ENCODE measurements at places on chromosomes 2 and 18. TPM values are rescaled to one million over a fixed set of nuclear protein-coding genes. Genes with fewer than 3 reads are reported as not detected.

DNA sequence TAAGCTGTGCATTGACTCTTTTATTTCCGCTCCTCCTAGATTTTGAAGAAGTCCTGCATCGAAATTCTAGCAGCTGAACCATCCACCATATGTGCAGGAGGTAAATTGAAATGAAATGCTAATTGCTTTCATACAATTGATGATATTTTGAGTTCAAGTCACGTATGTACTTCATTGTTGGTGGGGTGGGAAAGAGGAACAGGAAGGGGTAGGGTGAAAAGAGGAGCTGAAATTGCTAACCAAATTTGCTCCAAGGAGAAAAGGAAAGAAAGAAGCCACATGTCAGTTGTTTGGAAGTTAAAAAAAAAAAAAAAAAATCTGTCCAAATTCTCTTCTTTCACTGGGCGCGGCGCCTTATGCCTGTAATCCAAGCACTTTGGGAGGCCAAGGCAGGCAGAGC, 77.8 kb downstream of the ANTXR1 start:
- no peak for DNase-seq

DNA sequence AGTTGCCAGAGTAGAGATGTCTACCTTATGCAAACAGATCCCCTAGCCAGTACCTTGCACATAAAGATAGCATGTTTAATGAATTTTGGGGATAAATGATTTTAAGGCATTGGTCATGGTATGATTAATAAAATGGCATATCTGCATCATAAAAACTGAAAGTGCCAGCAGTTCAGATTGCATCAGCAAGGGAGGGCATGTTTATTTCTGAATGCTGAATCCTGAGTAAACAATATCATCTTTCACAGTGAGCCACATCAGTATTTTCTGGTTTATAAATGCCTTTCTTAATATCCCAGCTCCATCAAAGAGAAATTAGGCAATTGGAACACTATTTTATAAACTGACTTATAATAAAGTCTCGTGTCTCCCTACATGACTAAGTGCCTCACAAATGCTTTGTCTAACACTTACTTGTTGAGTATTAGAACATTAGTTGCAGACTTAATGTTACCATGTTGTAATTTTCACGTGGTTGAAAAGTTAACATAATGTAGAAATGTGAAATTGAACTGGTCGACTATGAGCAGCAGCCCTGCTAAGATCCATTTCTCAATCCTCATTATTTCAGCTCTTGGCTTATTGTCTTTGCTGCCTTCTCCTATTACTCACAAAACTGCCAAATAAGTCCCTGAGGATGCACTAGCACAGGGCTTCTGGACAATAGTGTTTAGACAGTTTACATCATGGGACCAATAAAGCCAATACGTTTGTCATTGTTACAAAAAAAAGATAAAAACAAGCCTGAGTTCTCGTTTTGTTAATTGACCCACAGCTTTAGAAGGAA, 48.0 kb downstream of the LANCL1 start:
- DNase-seq = no peak

DNA sequence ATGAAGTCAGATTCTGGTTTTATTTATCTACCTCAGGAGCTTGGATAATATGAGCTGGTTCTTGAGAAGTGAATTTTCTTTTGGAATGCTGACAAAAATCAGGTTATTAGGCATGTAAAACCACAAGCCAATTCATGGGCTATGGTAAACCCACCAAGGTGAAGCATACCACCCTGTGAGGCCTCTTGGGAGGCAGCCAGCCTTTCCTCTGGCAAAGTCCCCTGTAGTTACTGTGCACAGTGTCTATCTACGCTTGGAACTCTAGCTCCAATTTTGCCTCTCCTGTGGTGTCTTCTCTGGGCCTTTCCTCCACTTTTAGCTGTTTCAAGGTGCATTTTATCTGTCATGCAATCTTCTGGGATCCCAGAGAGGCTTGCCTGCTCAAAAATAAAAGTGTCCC, 242.7 kb upstream of the ZSWIM2 start:
- no peak for DNase-seq

DNA sequence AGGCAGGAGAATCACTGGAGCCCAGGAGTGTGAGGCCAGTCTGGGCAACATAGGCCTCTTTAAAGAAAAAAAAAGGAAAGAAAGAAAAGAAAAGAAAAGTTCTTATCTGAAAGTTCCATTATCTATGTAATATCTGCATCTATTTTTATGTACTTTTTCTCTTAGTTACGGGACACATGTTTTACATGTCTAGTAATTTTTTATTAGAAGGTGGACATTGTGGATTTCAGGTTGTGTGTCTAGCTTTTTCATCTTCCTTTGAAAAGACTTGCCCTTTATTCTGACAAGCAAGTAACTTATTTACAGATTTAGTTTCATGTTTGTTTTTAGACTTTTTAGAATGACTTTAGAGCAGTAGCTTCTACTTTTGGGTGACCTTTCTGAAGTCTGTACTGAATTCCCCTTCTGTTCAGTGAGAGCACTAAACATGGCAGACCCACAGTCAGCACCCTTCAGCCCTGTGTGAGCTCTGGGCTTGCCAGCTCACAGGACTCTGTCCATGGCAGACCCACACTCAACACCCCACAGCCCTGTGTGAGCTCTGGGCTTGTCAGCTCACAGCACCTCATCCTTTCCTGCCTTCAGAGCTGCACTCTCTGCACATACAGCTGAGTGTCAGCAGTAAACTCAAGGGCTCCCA, 17.5 kb downstream of the TRAPPC12 start:
- no peak for DNase-seq

DNA sequence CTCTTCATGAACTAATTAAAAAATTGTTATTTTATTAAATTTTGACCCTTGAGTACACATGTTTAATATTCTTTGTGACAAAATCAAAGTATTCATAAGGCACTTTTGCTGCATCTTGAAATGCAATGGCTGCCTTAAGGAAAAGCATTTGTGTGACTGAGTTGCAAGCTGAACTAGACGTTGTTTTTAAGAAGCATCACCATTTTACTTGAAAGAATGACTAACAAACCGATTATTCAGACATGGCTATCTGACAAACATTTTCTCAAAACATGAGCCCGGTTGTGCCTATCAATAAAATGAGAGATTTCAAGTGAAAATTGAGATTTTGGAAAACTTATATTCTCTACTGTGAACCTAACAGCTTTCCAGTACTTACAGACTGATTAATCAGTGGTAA, 2.8 kb downstream of the GCFC2 start:
- DNase-seq = no peak

DNA sequence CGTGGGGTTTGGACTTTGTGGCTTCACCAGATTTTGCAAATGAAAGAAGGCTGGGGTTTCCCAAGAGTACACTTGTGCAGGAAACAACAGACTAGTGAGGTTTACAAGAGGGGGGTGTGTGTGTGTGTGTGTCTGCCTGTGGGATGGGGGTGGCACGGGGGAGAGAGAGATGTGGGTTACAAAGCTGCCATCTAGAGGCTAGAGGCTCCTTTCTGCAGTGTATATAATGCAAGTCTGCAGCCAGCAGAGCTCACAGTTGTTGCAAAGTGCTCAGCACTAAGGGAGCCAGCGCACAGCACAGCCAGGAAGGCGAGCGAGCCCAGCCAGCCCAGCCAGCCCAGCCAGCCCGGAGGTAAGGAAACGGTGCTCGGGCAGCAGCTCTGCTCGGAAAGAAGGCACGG, at the start of gene ACKR3:
TSS of gene ACKR3 (plus strand) at position 253 of the 401 bp plus-strand sequence. CDS start 10,641 bp downstream, outside the sequence.
- peak; percentile 83 for DNase-seq

- peak; percentile 86 for DNase-seq
Observed at GRCh38 chr2:26244309-26245230, at the start of the genes HADHA and HADHB. TSS of gene HADHA (minus strand) at chr2:26244632. CDS start at chr2:26244596, 36 bp downstream. TSS of gene HADHB (plus strand) at chr2:26244939. CDS start at chr2:26254255, 9,316 bp downstream.

- DNase-seq = no peak
Observed at GRCh38 chr2:126981476-126981875, 82.8 kb downstream of the TEX51 start.

DNA sequence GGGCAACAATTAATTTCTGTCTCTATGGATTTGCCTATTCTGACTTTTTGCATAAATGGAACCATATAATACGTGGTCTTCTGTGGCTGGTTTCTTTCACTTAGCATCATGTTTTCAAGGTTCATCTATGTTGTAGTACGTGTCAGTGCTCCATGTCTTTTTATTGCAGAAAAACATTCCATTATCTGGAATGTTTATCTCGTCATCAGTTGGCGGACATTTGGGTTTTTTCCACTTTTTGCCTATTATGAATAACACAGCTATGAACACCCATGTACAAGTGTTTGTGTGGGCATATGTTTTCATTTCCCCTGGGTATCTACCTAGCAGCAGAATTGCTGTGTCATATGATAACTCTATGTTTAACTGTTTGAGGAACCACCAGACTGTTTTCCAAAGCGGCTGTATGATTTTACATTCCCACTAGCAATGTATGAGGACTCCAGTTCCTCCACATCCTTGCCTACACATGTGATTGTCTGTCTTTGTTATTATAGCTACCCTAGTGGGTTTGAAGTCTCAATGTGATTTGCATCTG, 49.9 kb downstream of the MYO7B start:
- DNase-seq = no peak

GRCh38 chr18:44742718-44743311, 62.1 kb downstream of the SETBP1 start:
- peak; percentile 65 for DNase-seq

- DNase-seq = no peak
Observed at GRCh38 chr2:160913323-160913722, 246.9 kb upstream of the TANK start.

GRCh38 chr2:45888641-45889040, 237.2 kb downstream of the PRKCE start:
- no peak for DNase-seq

GRCh38 chr2:46308629-46309028, 11.4 kb downstream of the EPAS1 start:
- no peak for DNase-seq

DNA sequence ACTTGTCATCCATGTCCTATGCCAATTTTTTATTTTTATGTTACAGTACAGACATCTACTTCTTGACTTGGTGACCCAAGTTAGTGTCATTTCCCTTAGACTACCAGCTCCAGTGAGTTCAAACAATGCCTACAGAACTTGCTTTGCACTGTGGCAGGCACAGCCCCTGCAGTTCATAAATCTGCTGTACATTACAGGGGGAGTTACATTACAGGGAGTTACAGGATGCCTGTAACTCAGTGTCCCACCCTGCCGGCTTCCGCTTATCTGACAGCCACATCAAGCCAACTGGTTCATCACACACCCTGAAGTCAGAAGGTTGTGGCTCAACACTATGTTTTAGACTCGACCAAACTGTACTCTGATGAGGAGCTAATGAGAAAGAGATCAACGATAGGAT, 7.8 kb upstream of the NPAS2 start:
- DNase-seq = no peak

DNA sequence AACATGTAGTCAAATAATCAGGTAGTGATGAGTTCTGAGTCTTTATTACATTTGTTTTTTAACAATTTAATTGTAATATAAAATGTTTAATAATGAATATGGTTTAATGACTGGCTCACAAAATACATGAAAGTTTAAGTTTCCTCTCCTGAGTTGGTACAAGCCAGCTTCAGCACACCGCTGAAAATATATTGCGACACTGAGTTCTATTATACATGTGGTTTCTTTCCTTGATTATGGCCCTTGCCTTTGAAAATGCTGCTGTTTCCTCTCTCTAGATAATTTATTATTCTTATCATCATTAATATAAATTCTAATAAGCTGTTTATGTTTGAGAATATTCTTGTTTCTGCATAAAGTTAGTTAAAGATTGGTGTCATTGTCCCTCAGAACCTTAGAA, 249.3 kb downstream of the PARD3B start:
- DNase-seq = no peak

GRCh38 chr18:59139615-59140301, at the start of gene SEC11C:
TSS of gene SEC11C (plus strand) at chr18:59139884. CDS start at chr18:59139949, 65 bp downstream.
- peak; percentile 97 for DNase-seq

GRCh38 chr2:231213931-231214642, 15.7 kb downstream of the ARMC9 start:
- no peak for DNase-seq

- no peak for DNase-seq
Observed at GRCh38 chr2:177989029-177989885, 83.3 kb downstream of the PDE11A start.

DNA sequence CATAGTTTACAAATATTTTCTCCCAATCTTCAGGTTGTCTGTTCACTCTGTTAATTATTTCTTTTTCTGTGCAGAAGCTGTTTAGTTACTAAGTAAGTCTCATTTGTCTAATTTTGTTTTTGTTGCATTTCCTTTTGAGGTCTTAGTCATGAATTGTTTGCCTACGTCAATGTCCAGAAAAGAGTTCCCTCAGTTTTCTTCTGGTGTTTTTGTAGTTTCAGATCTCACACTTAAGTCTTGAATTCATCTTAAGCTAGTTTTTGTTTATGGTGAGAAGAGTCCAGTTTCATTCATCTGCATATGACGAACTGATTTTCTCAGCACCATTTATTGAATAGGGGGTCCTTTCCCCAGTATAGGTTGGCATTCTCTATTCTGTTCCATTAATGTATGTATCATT, 1252.2 kb upstream of the TMEFF2 start:
- no peak for DNase-seq

DNA sequence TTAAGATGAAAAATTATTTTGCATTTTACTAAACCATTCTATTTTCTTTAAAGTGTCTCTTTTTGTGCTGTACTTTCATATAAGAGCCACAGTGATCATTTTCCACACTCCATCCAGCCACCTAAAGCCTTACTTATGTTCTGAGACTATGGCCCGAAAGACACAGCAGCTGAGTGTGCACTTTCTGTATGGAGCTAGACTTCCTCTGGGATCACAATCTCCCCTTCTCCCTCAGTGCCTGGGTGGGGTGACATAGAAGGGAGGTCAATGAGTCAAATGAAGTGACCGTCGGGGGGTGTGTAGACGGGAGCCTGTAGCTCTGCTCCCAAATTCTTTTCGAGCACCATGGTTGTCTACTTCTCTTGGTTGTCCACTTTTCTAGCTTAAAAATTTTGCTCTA, 97.8 kb upstream of the ARL4C start:
- no peak for DNase-seq

The MROH2A gene
- 9.3 TPM for total RNA-seq

The ZBTB14 gene
- total RNA-seq = 17.2 TPM

The DNAH6 gene
- total RNA-seq = 2.2 TPM

The LOXL3 gene
- 6.4 TPM for total RNA-seq

The LYPD6B gene
- total RNA-seq = 76.0 TPM

The ATP8B1 gene
- total RNA-seq = 171 TPM

The LYG2 gene
- not detected for total RNA-seq

The TMEM247 gene
- total RNA-seq = not detected

The CPO gene
- total RNA-seq = not detected

The UGT1A10 gene
- 3.0 TPM for total RNA-seq

The GPR155 gene
- 5.5 TPM for total RNA-seq

The ZEB2 gene
- total RNA-seq = 92.4 TPM

The FAM124B gene
- 1.9 TPM for total RNA-seq
